H4 (cell line): ENCODE measurements at places on chromosomes 13 and 19. TPM values are rescaled to one million over a fixed set of nuclear protein-coding genes. Genes with fewer than 3 reads are reported as not detected.

The FSD1 gene
- total RNA-seq: 19.0 and 26.7 TPM in 2 replicates

- DNase-seq: no peak
Observed at GRCh38 chr13:23105051-23105450, 75.7 kb upstream of the SGCG start.

The METTL21C gene
- total RNA-seq: not detected in 2 replicates

DNA sequence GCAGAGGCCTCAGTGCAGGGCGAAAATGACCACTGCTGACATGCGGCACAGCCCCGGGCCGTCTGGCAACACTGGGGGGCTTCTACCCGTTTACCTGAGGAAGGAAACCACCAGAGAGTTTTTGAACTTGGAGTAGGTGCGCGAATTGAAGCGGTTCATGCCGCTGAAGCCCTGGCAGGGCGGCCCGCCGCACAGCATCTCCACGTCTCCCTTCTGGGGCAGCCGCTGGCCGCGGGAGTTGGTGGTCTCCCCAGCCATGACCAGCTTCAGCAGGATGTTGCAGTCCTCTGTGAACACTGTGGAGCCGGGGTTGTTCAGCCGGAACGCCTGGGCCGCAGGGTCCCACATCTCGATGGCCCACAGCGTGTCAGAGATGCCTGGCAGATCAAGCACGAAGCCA is 20.3 kb upstream of the EIF3G start:
- DNase-seq: no peak

GRCh38 chr19:42242512-42243409 is at the start of gene GSK3A:
TSS of gene GSK3A (minus strand) at chr19:42242602. CDS start at chr19:42242465, 137 bp downstream.
- DNase-seq: peak; percentile 99

The TEX29 gene
- total RNA-seq: not detected in 2 replicates

The PEAK3 gene
- 0.06 TPM in 1 of 2 replicates, not detected in the other for total RNA-seq
